ENCODE measurements at places on chromosomes 6 and 20.

DNA sequence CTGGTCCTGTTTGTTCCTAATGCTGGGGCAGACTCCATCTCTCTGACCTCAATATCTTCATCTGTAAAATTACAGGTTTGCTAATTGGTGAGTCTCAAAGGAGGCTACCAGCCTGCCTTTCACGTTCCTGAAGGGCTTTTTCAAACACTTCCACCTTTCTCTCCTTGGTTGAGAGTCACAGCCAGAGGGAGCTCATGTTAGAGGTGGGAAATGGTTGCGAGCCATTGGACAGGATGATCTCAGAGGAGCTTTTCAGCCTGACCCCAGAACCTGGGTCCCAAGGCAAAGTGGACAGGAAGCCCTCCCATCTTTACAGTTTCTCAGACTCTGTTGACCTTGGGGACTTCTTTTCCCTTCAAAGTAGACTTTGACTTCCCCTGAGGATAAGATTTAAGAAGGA, 37.6 kb downstream of the NDUFAF5 start:
- no peak for DNase-seq

DNA sequence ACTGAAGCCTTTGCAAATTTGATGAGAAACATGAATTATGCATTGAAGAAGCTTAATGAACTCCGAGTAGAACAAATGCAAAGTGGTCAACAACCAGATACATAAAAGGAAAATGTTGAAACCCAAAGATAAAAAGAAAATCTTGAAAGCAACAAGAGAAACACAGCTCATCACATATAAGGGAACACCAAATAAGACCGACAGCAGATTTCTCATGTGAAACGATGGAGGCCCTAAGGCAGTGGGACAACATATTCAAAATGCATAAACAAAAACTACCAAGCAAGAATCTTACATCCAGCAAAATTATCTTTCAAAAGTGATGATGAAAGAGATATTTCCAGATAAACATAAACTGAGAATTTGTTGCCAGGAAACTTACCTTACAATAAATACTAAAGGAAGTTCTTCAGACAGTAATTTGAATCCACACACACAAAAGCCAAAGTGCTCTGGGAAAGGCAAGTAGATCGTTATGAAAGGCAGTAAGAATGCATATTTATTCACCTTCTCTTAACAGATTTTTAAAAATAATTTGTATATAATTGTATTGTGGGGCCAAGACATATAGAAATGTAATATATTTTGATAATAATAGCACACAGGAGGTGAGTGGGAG, 22.5 kb downstream of the SLC52A3 start:
- no peak for DNase-seq

GRCh38 chr20:8971669-8972316, 97.1 kb upstream of the PLCB4 start:
- DNase-seq, result no peak

DNA sequence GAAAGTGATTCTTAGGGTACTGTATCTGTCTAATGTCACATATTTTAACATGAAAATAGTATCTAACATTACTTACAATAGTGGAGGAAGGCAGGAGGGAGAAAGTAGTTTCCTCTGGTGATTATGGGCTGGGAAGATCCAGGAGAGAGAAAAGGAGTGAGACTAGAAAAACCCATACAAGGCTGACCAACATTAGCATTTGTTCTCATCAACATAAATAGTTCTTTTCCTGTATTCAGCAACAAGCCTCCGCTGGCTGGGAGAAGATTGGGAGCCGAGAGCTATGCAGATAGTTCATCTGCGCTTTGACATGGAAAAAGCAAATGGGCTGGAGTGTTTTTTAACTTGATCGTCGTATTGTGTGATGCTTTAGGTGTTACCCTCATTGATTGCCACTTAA, 239.4 kb downstream of the PHACTR1 start:
- no peak for DNase-seq

DNA sequence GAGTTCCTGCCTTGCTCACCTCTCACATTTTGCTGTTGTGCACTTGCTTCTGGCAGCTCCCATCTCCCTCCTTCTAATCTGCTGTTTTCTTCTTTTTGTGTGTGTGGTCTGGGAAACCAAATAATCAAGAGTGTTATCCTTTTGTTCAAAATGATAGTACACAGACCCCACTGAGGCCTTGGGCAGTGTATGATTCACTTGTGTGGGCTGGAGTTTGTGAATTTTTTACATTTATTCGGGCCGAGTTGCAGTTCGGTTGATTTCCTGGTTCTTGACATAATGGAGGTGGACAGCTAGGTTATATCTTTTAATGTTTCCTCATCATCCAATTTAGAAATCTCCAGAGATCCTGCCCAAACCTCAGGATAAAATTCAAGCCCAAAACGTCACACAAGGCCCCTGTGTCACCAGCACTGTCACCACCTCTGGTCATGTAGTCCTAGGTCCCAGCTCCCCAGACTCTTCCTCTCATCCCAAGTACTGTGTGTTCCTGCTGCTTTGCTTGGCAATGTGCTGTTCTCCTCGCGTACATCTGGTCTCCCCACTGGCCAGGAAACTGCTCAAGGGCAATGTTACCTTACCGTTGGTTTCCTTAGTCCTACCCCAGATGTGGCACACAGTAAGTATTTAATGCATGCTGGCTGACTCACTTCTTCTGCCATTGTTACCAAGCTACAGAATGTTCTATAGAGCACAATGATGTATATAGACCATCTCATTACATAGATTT, 55.7 kb upstream of the PHACTR2 start:
- no peak for DNase-seq

GRCh38 chr6:46279874-46280273, 109.1 kb upstream of the ENPP5 start:
- DNase-seq, result no peak

DNA sequence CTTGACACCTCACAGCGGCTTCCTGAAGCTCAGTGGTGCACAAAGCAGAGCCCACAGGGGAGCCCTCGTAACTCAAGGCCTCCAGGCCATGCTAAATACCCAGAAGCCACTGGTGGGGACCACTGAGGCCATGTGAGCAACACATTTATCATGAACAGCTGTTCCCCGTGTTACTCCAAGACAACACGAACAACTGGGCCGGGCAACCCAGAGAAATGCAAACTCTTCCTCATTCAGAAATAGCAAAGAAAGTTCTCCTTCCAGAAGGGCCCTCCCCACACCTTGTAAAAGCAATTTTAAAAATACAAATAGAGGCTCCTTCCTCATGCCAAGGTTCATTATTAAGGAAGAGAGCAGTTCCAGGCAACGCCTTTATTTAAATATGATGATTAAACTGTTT, 36.3 kb upstream of the SLCO4A1 start:
- DNase-seq, result no peak

DNA sequence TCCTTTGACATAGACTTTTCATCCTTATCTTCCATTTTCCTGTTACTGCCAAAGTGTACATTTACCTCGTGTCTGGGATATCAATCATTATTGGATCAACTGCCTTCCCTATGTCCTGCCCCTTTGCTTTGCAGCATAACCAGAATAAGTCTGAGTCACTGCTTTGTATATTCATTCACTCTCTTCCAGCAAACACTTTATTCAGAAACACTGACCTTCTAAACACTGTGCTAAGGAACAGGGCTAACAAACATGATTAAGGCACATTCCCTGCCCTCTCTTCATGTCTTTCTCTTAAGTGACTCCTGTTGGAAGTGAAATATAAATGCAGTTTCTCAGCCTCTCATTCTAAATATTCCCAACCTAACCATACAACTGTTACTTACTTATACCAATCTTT, 66.9 kb downstream of the COL19A1 start:
- DNase-seq, result no peak

GRCh38 chr20:13261460-13262301, 40.6 kb downstream of the ISM1 start:
- DNase-seq, result peak; percentile 61

DNA sequence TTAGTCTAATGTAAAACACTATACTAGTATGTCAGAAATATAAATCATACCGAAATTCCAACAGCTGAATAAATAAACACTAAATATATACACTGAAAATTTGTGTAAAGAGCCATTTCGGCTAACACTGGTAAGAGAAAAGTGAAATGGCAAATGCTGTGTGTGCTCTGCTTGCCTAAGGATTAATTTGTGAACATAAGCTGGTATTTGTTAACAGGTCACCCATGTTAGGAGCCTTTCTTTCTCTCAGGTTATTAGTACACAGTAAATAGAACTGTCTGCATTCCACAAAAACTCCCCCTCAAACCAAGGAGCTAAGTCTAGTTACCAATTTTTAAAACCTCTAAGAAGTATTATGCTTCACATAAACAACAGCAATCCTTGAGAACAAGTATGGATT, 27.0 kb downstream of the ELOVL5 start:
- DNase-seq, result no peak

DNA sequence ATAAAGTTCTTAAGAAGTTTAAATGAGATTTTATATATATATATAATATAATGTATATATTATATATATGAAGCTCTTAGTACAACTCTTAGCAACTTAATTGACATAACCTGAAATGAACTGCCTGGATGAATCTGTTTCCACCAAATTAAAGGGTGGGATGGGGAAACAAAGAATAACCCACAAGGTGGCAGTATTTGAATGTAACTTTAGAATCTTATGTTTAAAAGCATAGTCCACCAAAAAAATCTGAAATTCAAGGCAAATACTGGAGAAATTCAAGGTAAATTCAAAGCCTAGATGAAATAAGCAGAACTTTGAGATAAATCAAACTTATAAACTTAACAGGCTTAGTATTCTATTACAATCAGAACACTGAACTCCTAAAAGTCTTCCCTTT, 4.4 kb upstream of the IBTK start:
- no peak for DNase-seq

GRCh38 chr6:128117916-128118315, 217.1 kb upstream of the THEMIS start:
- no peak for DNase-seq

DNA sequence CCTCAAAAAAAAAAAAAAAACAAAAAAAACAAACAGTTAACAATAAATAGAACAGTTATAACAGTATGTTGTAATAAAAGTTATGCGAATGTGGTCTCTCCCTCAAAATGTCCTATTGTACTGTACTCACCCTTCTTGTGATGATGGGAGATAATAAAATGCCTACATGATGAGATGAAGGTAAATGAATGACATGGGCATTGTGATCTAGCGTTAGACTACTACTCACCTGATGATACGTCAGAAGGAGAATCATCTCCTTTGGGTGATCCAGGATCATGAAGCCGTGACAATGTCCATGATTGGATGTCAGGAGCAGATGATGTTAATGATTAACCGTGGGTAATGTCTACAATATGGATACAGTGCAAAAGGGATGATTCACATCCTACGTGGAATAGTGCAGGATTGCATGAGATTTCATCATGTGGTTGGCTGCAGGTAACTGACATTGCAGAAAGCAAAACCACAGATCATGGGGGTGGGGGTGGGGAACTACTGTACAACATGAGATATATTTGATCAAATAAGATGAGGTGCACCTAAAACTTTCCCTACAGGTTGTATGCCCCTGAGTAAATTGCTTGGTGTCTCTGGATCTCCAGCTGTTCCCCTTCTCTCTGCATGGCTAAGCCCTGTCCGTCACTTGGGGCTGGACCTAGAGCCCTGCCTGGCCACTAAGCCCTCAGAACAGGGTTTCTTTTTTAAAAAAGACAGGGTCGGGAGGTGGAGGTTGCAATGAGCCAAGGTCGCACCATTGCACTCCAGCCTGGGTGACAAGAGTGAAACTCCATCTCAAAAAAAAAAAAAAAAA, 6.2 kb upstream of the RBCK1 start:
- no peak for DNase-seq

DNA sequence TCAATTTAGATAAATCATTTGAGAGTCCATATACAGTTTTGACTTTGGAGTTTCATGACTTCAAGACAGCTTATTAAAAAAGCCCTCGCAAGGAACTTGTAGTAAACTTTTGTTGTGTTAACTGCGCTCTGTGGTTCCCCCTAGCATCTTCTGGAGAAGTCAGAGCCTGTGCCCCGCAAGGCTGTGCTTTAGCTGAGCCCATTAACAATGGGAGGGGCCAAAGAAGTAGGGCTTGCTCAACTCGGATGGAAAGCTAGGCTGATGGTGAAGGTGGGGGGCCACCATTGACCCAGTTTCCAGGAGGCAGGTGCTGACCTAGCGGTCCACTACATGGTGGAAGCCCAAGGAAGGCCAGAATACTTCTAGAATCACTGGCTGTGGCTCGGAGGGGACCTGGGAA, 29.3 kb upstream of the OVOL2 start:
- DNase-seq, result no peak

- DNase-seq, result no peak
These were observed 5.5 kb downstream of the BFSP1 start for GRCh38 chr20:17525650-17526049.

GRCh38 chr6:145648149-145648548, 87.2 kb downstream of the EPM2A start:
- no peak for DNase-seq

DNA sequence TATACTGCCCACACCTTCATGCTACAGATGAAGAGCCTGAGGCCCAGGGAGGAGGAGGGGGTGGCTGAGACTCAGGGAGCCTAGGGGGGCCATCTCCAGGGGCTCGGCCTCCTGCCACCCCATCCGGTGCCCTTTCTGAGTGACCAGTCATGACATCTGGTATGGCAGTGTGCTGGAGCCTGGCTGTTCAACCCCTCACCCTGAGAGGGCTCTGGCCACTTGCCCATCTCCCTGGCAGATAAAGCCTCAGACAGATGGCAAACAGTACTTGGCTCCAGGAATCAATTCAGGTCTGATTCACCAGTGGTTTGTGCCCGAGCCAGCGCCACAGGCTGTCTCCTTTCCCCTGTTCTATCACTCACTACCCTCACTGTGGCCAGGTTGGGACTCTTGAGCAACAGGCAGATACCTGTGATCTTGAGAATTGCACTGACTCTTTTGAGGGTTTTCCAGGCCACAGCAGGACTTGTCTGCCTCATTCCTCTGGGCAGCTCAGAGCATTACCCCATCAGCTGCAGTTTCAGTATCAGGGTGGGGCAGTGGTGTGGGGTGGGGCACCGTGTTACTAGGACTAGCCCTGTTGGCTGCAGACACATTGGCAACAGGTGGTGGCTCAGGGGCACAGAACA, 22.8 kb downstream of the SRSF3 start:
- no peak for DNase-seq

GRCh38 chr6:150898399-150899170, 33.1 kb downstream of the MTHFD1L start:
- no peak for DNase-seq

GRCh38 chr6:94269256-94269655, 849.9 kb upstream of the EPHA7 start:
- DNase-seq, result no peak

DNA sequence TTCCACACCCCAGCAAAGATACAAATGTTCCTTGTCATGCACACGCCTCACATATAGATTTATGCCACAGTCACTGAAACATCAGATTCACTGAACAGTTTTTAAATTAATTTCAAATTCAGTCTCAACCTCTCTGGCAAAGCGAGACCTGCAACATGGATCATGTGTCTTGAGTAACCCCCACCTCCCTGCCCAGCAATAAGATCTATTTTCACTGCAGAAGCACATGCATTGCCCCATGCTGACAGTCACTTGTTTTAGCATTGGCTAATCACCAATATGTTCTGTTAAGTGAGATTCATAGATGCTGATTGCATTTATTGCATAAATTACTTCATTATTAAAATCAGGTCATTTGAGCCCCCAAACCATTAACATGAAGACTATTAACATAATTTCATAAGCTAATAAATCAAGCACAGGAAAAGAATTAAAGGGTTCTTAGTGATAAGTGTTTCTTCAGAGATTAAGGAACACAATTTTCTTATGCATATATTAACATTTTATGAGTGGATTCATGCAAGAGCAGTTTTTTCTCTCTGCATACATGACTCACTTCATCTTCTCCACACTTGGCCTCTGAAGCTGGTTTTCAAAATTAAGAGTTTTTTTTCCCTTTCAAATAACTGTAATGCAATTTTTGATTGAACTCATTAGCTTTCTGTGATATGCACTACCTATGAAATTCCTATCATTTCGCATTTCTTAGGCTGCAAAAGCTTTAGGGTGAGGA, 173.2 kb upstream of the SOX4 start:
- no peak for DNase-seq

Data from left cardiac atrium (tissue), 4 donors.